Pancreas (tissue), 10 donors: ENCODE measurements at places on chromosomes 7 and 10.

- H3K4me1 ChIP-seq, result peaks cover 6% of the 10 kb centered on the region
- no peaks in the 10 kb centered on the region for H3K36me3 ChIP-seq
- no peak for DNase-seq
Observed at GRCh38 chr10:86362586-86363183, 3.9 kb downstream of the GRID1 start.

- DNase-seq, result no peak
- no peak overlapping the region for H3K4me3 ChIP-seq
- H3K27me3 ChIP-seq, result no peaks in the 10 kb centered on the region
- H3K36me3 ChIP-seq, result no peaks in the 10 kb centered on the region
- H3K27ac ChIP-seq, result no peak overlapping the region
- H3K4me1 ChIP-seq, result no peaks in the 10 kb centered on the region
Observed at GRCh38 chr10:85458324-85458723, 908.3 kb downstream of the GRID1 start.

GRCh38 chr7:457814-458510 lies 61.7 kb downstream of the PDGFA start:
- H3K4me1 ChIP-seq, result no peaks in the 10 kb centered on the region
- peak; percentile 80 for DNase-seq
- no peak overlapping the region for H3K4me3 ChIP-seq
- no peaks in the 10 kb centered on the region for H3K36me3 ChIP-seq
- no peak overlapping the region for H3K27ac ChIP-seq
- no peaks in the 10 kb centered on the region for H3K27me3 ChIP-seq

DNA sequence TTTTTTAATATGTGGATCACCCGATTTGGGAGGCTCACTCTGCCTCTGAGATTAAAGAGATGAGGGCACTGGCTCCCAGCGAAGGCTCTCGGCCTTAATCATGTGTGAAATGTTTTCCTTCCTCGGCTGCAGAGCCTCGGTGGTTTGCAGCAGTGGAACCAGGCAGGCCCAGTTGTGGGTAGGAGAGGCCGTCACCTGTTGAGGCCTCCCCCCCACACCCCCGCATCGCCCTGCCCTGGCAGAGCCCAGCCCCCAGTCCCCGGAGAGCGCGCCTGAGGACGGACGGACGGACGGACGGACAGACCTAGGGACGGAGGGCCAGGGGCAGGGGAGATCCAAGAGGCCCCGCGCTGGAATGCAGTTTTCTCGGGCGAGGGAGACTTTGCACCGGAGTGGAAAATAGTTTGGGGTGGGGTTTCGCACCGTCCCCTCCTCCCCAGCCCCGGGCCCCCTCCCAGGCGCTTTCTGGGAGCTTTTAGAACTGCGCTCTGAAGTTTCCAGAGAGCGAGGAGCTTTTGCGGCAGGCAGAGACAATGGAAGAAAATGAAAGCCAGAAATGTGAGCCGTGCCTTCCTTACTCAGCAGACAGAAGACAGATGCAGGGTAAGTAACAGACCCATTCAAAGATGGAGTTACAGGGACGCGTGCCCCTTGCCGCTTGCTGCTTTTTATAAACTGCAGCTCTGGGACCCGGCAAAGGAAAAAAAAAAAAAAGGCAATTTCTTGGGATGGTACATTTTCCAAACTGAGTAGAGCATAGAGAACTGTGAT lies at the start of gene KIAA1217:
Gene KIAA1217 (plus strand): TSS at position 478 of the 771 bp plus-strand sequence. CDS start 56 bp downstream, at position 534.
- no peaks in the 10 kb centered on the region for H3K36me3 ChIP-seq
- peak within 1 kb of the TSS; percentile 65 for H3K27ac ChIP-seq
- peak within 1 kb of the TSS; percentile 46 for H3K4me3 ChIP-seq

DNA sequence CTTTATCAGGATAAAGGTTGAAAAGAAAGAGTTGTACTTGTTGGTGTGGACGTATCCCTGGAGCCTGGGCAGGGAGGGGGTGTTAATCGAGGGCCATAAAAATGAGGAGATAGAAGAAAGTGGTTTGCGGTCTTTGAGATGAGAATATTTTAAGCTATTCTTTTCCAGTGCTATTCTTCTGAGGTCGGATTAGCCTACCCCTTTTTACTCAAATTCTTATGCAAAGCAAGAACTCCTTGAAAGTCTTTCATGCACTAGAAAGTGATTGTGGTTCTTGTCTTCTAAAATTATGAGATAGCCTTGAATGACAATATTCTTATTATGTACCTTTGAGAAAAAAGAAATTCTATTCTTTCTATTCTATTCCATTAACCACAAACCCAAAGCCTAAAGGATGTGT lies 201.3 kb upstream of the SEMA3C start:
- H3K4me1 ChIP-seq, result no peaks in the 10 kb centered on the region
- DNase-seq, result no peak
- H3K36me3 ChIP-seq, result no peaks in the 10 kb centered on the region
- no peak overlapping the region for H3K4me3 ChIP-seq
- no peak overlapping the region for H3K27ac ChIP-seq

GRCh38 chr7:26378016-26378415 lies 86.4 kb downstream of the SNX10 start:
- H3K4me3 ChIP-seq, result no peak overlapping the region
- H3K4me1 ChIP-seq, result peaks cover 4% of the 10 kb centered on the region
- no peaks in the 10 kb centered on the region for H3K36me3 ChIP-seq
- no peak overlapping the region for H3K27ac ChIP-seq
- no peaks in the 10 kb centered on the region for H3K27me3 ChIP-seq
- no peak for DNase-seq

GRCh38 chr10:46016190-46016589 lies 14.2 kb downstream of the NCOA4 start:
- H3K36me3 ChIP-seq, result peaks cover 15% of the 10 kb centered on the region
- no peak for DNase-seq
- H3K4me1 ChIP-seq, result peaks cover 31% of the 10 kb centered on the region
- no peak overlapping the region for H3K4me3 ChIP-seq

GRCh38 chr7:143346018-143346417 lies 16.5 kb downstream of the FAM131B start:
- no peak for DNase-seq
- H3K4me1 ChIP-seq, result no peaks in the 10 kb centered on the region
- H3K27ac ChIP-seq, result no peak overlapping the region
- no peaks in the 10 kb centered on the region for H3K36me3 ChIP-seq
- H3K4me3 ChIP-seq, result no peak overlapping the region

DNA sequence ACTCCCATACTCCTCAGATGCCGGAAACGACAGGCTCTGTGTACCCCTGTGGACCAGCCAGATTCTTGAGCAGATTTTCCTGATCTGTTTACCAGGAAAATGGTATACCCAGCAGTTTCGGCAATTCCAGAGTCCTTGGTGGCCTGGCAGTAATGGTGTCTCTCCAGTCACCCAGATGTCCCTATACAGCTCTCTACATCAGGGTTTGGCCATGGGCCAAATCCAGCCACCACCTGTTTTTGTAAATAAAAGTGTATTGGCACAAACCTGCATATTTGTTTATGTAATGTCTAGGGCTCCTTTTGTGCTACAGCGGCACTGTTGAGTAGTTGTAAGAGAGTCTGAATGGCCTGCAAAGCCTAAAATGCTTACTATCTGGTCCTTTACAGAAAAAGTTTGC lies 491.3 kb downstream of the RPS24 start:
- no peak overlapping the region for H3K4me3 ChIP-seq
- H3K27me3 ChIP-seq, result no peaks in the 10 kb centered on the region
- H3K27ac ChIP-seq, result no peak overlapping the region
- peaks cover 7% of the 10 kb centered on the region for H3K4me1 ChIP-seq
- no peak for DNase-seq

DNA sequence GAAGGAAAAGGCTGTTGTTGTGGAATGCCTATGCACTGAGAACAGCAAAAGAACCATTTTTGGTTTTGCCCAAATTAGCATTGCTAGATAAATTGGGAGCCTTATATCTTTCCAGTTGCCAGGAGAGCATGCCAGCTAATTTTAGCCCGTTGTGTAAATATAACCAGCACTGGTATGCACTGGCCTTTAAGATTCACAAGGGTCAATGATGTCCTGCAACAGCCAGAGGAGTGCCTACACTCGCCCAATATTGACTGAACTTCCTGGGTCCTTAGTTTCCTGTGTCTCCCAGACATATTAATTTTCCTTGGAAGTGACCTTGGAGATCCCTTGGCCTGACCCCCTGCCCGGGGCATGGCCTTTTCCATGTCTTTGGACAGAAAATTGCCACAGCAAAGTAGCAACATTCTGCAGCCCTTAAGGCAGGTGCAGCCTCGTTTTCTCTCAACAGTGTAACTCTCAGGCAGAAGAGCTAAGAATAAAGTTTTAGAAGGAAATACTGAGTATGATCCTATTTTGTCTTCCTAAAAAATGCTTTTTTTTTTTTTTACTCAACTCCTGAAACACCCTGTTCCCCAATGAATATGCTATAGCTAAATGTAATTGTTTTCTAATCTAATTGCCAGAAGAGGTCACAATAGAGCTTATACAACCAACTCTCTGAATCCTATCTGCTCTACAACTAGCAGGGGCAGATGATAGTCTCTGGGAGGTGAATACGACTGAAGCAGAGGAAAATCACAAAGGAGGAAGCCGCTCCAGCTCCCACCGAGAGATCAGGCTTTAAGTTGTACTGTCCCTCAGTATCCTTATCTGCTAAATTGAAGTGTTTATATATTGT lies 131.9 kb upstream of the PCGF5 start:
- H3K36me3 ChIP-seq, result no peaks in the 10 kb centered on the region
- no peak overlapping the region for H3K27ac ChIP-seq
- no peak for DNase-seq
- no peaks in the 10 kb centered on the region for H3K27me3 ChIP-seq
- no peak overlapping the region for H3K4me3 ChIP-seq

GRCh38 chr7:68789597-68789996 lies 808.7 kb upstream of the AUTS2 start:
- H3K36me3 ChIP-seq, result no peaks in the 10 kb centered on the region
- H3K4me3 ChIP-seq, result no peak overlapping the region
- H3K4me1 ChIP-seq, result no peaks in the 10 kb centered on the region
- no peaks in the 10 kb centered on the region for H3K27me3 ChIP-seq
- H3K27ac ChIP-seq, result no peak overlapping the region

DNA sequence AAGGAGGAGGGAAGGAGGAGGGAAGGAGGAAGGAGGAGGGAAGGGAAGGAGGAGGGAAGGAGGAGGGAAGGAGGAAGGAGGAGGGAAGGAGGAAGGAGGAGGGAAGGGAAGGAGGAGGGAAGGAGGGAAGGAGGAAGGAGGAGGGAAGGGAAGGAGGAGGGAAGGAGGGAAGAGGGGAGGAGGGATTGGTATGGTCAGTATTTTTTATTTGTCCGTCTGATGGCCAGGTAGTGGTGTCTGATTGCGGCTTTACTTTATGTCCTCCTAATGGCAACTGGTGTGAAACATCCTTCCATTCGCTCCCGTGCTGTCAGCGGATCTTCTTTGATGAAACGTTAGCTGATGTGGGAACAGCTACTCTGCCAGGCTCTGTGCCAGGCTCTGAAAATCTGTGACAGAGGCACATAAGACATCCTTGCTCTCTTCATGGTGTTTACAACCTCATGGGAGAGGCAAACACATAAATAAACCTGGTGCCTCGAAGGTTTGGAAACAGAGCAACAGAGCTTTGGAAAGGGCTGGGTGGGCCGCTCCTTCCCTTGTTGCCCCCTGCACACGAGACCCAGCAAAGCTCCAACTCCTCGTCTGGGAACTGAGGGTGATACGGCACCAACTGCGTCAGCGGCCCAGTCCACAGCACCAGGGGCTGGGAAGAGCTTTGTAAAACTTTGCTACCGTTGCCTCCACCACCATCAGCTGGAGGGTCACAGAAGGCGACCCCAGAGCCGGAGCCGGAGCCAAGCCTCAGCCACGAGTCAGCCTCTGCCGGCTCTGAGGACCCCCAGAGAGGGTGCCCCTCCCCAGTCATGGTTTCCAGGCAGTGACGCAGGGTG lies 40.3 kb downstream of the PDGFA start:
- H3K4me3 ChIP-seq, result no peak overlapping the region
- H3K4me1 ChIP-seq, result peaks cover 4% of the 10 kb centered on the region
- H3K36me3 ChIP-seq, result no peaks in the 10 kb centered on the region
- H3K27me3 ChIP-seq, result no peaks in the 10 kb centered on the region
- H3K27ac ChIP-seq, result no peak overlapping the region
- no peak for DNase-seq

GRCh38 chr10:127345231-127345965 lies 149.0 kb upstream of the INSYN2A start:
- H3K27me3 ChIP-seq, result no peaks in the 10 kb centered on the region
- DNase-seq, result no peak
- no peak overlapping the region for H3K4me3 ChIP-seq

DNA sequence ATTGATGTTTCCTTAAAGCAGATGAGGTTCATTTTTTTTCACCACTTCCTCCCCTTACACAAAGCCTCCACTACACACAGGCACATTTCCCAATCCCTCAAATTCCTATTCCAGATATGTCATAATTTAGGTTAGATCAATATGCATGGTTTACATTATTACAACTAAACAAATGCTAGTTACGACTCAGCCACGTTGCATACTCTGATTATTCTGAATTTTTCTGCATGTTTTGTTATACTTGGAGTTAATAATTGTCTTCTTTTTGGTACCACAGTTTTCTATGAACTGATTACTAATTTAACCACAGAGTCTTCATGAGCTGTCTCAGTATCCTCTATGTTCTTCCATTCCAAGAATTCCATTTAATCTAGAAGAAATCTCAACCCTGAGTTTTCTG lies 4.4 kb upstream of the BICC1 start:
- no peak overlapping the region for H3K4me3 ChIP-seq
- no peaks in the 10 kb centered on the region for H3K27me3 ChIP-seq
- H3K4me1 ChIP-seq, result no peaks in the 10 kb centered on the region
- H3K36me3 ChIP-seq, result no peaks in the 10 kb centered on the region
- no peak for DNase-seq

DNA sequence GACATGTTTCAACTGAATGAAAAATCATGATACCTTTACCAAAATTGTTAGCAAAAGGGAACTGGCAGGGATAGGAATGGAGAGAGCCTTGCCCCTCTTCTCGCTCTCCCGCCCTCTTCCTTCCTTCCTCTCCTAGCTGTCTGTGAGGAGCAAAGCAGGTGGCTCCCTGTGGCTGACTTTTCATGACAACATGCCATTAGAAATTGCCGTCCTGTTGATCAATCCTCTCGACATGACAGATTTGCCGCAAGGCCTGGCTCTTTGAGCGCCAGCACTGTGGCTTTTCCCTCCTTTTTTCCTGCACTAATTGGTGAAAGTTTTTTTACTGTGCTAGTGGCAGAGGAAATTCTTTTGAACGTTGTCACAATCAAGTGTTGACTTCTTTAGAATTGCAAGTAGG lies 171.1 kb downstream of the TCF7L2 start:
- peaks cover 6% of the 10 kb centered on the region for H3K4me1 ChIP-seq
- H3K27ac ChIP-seq, result no peak overlapping the region
- H3K4me3 ChIP-seq, result no peak overlapping the region
- H3K36me3 ChIP-seq, result no peaks in the 10 kb centered on the region

DNA sequence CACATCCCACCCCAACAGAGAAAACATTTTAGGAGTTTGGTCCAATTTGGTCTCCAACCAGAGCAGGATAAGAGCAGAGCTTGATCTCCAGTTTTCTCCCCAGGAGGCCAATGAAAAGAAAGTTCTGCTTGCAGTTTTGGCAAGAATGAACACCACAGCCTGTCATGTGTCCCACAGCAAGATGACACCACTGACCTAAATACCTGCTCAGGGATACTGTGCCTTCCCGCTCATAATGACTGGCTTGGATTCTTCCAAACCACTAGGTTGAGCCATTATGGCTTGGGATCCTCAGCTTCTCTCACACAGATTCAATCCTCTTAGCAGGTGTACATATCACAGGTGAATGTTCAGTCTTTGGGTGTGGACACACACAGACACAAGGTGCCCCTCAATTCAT lies 53.3 kb downstream of the C10orf90 start:
- H3K4me1 ChIP-seq, result no peaks in the 10 kb centered on the region
- H3K27ac ChIP-seq, result no peak overlapping the region
- no peaks in the 10 kb centered on the region for H3K27me3 ChIP-seq
- no peak for DNase-seq
- H3K4me3 ChIP-seq, result no peak overlapping the region

- H3K27me3 ChIP-seq, result no peaks in the 10 kb centered on the region
- no peaks in the 10 kb centered on the region for H3K36me3 ChIP-seq
- H3K4me3 ChIP-seq, result peak overlapping the region; percentile 63
Observed at GRCh38 chr7:22357311-22358175, 589 bp upstream of the RAPGEF5 start.
